ENCODE measurements at places on chromosomes 2 and 18. TPM values are rescaled to one million over a fixed set of nuclear protein-coding genes. Genes with fewer than 3 reads are reported as not detected.
A peak's percentile ranks its signal among the peaks of the same experiment; 100 is the strongest.

Gene APOB
- total RNA-seq: 0.81 TPM

Gene ST3GAL5
- 38.3 TPM for total RNA-seq

Gene ANO7
- total RNA-seq: 1.9 TPM

Gene UGT1A10
- 0.68 TPM for total RNA-seq

GRCh38 chr2:191030521-191031154, 16.7 kb upstream of the STAT1 start:
- peak; percentile 41 for DNase-seq
- H3K27ac ChIP-seq: no peak overlapping the region
- H3K27me3 ChIP-seq: no peaks in the 10 kb centered on the region
- H3K4me1 ChIP-seq: no peaks in the 10 kb centered on the region
- H3K36me3 ChIP-seq: no peaks in the 10 kb centered on the region

- H3K4me1 ChIP-seq: no peaks in the 10 kb centered on the region
- H3K27ac ChIP-seq: no peak overlapping the region
- H3K4me3 ChIP-seq: no peak overlapping the region
- no peak for DNase-seq
Measured at GRCh38 chr2:126933711-126934091, 35.0 kb downstream of the TEX51 start.

- no peaks in the 10 kb centered on the region for H3K27me3 ChIP-seq
- peak; percentile 15 for DNase-seq
- peaks cover 55% of the 10 kb centered on the region for H3K4me1 ChIP-seq
- H3K36me3 ChIP-seq: no peaks in the 10 kb centered on the region
- H3K27ac ChIP-seq: no peak overlapping the region
- no peak overlapping the region for H3K4me3 ChIP-seq
Measured at GRCh38 chr2:239303711-239304532, 96.9 kb downstream of the HDAC4 start.

Data from testis (tissue), 5 donors.